Karpas-422 (cell line): ENCODE measurements at places on chromosomes 13 and 19. TPM values are rescaled to one million over a fixed set of nuclear protein-coding genes. Genes with fewer than 3 reads are reported as not detected.

- no peaks in the 10 kb centered on the region for H3K4me1 ChIP-seq
- no peak overlapping the region for H3K27ac ChIP-seq
- no peaks in the 10 kb centered on the region for H3K36me3 ChIP-seq
- no peak for DNase-seq
Observed at GRCh38 chr13:77548095-77548494, 12.6 kb downstream of the SCEL start.

DNA sequence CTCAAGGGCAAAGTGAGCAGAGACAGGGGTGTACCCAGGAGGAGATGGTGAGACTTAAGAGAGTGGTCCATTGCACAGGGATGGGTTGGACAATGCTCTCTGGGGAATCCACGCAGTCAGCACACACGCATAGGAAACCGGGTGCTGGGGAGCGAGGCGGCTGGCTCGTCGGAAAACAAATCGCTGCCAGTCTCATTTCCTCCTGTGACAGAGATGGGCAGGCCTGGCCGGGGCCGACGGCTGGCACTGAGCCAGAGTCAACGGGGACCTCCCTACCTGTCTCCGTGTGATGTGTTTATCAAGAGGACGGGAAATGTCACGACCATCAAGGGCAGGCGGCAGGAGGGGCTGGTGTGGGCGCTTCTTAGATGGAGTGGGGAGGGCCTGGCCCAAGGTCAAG lies 27.3 kb downstream of the PTPRS start:
- no peak for DNase-seq

DNA sequence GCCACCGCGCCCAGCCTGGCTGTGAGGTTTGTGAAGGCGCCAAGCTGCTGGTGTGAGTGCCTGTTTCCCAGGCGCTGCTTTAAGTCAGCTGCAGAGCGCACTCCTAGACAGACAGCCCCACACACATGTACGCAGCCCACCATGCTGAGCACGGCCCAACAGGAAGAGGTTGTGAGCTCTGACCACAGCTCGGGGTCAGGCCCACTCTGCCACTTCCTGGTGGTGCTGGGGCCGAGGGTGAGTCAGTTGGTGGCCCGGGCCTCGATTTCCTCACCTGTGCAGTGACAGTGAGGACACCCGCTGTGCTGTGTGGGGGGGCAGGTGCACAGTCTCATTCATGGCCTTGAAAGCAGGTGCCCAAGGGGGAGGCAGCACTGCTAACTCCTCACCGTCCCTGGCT lies 106.7 kb downstream of the KDM4B start:
- no peak overlapping the region for H3K27ac ChIP-seq
- H3K4me1 ChIP-seq = 0 out of 2 replicates have a peak, but pooled peaks cover 5% of the 10 kb centered on the region
- no peaks in the 10 kb centered on the region for H3K27me3 ChIP-seq
- DNase-seq = no peak
- no peaks in the 10 kb centered on the region for H3K36me3 ChIP-seq

- no peaks in the 10 kb centered on the region for H3K36me3 ChIP-seq
- peaks cover 5% of the 10 kb centered on the region for H3K4me1 ChIP-seq
- H3K27me3 ChIP-seq = no peaks in the 10 kb centered on the region
Observed at GRCh38 chr13:42064966-42065365, 16.5 kb downstream of the DGKH start.

GRCh38 chr13:94140027-94140426 lies 339.5 kb downstream of the DCT start:
- no peak overlapping the region for H3K4me3 ChIP-seq
- DNase-seq = no peak
- H3K27ac ChIP-seq = no peak overlapping the region
- H3K36me3 ChIP-seq = no peaks in the 10 kb centered on the region
- H3K4me1 ChIP-seq = no peaks in the 10 kb centered on the region

- peak; percentile 79 for DNase-seq
- no peak overlapping the region for H3K27ac ChIP-seq
- no peaks in the 10 kb centered on the region for H3K36me3 ChIP-seq
- H3K4me3 ChIP-seq = no peak overlapping the region
- no peaks in the 10 kb centered on the region for H3K4me1 ChIP-seq
Observed at GRCh38 chr13:96229356-96229755, 139.4 kb downstream of the HS6ST3 start.

DNA sequence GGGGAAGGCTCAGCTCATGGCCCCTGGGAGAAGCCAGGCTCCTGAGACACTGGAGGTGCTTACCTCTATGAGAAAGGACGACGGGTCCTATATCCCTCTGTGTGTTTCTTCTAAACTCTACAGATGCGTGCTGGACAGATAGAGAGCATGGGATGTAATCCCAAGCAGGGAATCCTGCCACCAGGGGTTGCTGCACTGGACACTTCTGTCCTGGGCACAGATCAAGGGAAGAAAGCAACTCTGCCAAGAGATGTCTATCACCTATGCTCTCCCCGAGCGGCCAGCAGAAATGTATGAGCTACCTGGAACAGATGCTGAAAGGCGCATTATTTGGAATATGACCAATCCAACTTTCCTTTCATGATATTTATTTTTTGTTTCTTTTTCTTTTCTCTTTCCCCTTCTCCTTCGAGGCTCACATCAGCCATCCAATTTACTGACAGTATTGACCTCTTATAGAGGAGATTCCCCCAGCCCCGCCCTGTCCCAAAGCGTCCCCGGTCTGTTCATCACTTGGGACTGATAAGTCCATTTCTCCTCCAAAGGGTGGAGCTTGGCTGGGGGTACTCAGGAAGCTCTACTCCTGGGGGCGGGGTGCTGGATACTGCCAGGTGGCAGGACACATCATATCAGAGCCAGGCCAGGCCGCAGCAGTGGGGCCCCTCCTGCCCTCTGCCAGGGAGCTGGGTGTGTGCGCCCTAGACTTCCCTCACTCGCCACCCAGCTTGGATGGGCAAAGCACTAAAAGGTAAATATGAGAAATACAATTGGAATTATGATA lies 34.2 kb downstream of the TSHZ3 start:
- no peak for DNase-seq
- no peak overlapping the region for H3K27ac ChIP-seq
- no peaks in the 10 kb centered on the region for H3K27me3 ChIP-seq
- H3K4me3 ChIP-seq = no peak overlapping the region
- H3K4me1 ChIP-seq = no peaks in the 10 kb centered on the region

Gene OCEL1
- total RNA-seq = 6.2 and 13.0 TPM in 2 replicates
